Epithelial cell of prostate (primary cell): ENCODE measurements at places on chromosomes 7 and 10.

DNA sequence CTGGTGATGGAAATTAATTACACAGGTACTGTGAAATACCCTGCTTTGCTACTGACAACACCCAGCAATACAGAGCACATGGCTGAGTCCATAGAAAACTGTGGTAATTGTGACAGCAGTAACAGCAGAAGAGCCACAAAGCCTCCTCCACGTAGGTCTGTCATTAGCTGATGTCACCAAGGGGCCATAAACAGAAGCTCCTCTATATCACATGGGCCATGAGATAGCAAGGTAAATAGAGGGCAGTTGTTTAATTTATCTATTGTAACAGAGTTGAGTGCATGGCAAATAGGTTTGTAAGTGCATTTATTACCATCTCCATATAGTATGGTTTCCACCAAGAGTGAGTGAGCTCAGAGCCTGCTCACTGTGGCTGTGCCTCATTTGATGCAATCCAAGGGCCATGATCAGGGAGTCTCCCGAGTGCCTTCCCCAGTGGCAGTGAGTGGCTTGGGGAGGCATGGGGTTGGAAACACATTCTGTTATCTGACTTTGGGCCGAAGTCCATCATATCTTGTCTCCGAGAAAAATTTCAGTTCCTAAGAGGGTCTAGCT is 281.2 kb downstream of the SKAP2 start:
- DNase-seq: no peak

DNA sequence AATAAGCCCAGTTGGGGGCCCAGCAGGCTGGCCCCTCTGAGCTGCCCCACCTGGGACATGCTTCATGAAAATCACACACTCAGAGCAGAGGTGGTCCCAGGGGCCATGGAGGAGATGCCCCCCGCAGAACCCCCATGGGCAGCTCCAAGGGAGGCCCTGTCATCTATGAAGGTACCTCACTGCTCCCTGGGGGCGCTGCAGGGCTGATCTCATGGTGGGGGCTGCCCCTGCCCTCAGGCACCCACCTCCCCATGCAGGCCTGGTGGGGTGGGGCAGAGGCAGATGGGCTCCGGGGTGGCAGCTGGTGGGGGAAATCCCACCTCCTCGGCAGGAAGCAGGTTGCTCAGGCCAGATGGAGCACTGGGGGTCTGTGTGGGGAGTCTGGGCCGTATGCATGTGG is 60.5 kb downstream of the YKT6 start:
- DNase-seq: no peak

- no peak for DNase-seq
Measured at GRCh38 chr7:5083311-5083711, 37.7 kb downstream of the RBAK start.

DNA sequence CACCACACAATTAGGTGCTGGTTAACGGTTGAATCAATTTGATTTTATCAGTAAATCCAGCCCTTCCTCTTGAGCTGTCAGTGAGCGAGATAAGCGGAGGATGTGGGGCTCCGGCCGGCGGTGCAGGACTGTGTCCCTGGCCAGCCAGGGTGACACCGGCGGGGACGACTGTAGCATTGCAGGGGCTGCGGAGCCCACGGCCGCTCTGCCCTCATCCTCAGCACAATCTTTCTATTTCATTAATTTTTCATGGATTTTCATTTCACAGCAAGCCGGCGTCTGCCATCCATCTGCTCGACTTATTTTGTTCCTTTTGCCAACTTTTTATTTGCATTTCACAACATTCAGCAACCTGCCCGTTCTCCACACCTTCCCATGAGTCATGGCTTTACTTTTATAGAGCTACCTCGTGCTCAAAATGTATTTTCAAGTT is 4.7 kb downstream of the ADARB2 start:
- DNase-seq: no peak

- no peak for DNase-seq
Measured at GRCh38 chr10:2992401-2993198, 74.7 kb upstream of the PFKP start.

DNA sequence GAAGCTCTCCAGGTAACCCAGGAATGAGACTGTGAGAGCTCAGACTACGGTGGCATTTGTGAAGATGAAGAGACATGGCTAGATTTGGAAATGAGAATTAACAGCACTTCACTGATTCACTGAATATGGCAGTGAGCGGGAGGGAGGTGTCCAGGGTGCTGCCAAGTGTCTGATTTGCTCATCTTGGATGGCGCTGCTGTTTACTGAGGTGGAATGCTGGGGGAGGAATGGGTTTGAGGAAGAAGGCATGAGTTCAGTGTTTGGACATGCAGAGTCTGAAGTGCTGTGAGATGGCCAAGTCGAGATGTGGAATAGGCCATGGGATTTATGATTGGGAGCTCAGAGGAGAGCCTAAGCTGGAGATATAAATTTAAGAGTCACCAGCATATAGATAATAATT is 437.1 kb upstream of the NPVF start:
- no peak for DNase-seq

- peak; percentile 14 for DNase-seq
Measured at GRCh38 chr7:38318803-38319416, 45.5 kb upstream of the TARP start.

- peak; percentile 41 for DNase-seq
Measured at GRCh38 chr10:132319853-132320653, 11.9 kb upstream of the LRRC27 start.

DNA sequence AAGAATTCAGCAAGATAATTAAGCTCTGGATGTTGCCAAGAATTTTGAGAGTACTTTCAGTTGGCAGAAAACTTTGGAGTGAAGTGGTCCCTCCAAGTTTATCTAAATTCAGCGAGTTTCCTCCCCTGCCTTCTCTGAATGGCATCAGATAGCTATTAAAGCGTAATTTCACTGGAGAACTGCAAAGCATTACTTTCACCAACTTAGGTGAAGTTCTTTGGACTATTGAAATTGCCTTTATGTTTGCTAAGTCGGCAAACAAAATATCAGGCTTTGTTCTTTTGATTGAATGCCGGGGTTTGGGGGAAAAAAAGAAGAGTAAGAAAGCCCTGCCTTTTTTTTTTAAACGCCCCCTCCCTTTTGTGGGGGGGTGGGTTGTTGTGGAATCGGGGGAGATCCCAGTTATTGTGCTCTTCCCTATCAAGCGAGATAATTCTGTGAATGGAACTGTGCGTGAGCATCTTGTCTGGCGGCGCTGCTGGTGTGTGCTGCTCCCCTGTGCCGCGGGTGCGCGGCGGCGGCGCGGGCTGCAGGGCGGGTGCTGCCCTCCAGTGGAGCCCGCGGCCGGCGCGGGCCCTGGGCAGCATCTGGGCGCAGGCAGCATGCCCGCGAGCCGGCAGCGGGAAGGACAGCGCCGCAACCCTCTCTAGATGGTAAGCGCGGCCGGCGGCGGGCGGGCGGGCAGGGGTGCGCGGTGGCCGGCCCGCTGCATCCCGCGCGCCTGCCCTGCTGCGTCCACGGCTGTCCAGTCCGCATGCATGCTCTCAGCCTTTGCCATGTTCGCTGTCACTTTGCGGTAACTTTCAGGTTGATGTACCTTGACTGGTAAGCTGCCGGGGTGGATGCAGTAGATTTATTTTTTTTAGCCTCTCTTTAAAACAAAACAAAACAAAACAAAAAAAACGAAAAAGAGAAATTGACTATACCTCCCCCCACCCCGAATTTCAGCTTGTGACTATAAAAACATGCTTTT is 176.5 kb downstream of the TCF7L2 start:
- DNase-seq: no peak

GRCh38 chr7:19744075-19744474 is 29.3 kb downstream of the TMEM196 start:
- DNase-seq: no peak

- DNase-seq: no peak
Measured at GRCh38 chr7:121394709-121395140, 1.4 kb downstream of the FAM3C start.

DNA sequence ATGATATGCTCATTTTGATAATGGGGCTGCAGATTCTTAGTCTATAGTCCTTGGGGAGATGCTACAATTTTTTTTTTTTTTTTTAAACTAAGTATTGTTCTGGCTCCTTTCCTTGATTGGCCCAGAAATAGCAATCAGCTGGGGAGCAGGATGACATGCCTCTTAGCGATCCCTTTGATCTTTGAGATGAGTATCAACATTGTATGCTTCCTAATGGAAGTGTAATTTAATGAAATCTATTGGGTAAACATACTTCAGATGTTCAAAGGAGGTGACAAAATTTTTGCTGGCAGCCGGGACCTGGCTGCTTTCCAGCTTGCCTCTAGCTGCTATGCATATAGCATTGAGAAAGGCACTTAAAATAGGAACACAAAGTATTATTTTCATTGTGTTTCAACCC is 43.5 kb downstream of the VTI1A start:
- DNase-seq: no peak

- DNase-seq: peak; percentile 83
Measured at GRCh38 chr7:119733127-119733879, 539.7 kb upstream of the KCND2 start.

DNA sequence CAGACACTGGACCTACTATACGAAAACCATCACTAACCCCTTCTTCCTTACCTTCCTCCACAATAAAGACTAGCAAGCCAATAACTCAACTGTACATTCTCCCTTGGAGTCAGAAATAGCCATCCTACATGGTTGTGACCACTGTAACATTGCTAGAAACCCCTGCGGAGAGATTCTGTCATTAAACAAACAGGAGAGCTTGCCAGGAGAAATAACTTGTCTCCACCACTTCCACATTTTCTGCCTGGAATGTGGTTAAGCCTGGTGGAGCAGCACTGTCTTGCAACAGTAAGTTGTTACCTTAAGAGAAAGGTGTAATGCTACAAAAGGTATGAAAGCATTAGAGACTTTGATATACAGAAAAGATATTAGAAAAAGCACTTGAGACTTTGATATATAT is 45.8 kb downstream of the THSD7A start:
- DNase-seq: peak; percentile 48

- no peak for DNase-seq
Measured at GRCh38 chr7:82566752-82567151, 123.2 kb upstream of the CACNA2D1 start.

DNA sequence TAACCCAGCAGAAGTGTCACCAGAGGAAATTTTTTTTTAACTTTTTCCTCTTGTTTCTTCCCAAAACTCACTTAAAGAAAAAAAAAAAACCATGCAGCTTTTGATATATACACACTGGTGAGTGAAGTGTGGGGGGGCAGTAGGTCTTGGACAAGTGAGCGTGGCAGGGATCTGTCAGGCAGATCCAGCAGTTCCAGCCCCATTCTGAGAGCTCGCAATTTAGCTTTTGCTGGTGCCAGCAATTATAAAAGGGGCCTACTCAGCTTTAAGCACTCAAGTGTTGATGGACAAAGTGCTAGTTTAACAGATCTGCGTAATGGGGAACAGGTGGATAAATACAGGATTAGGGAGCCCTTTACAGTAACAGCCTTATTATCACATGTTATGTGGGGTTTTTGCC is 619.2 kb upstream of the GALNT17 start:
- DNase-seq: no peak
